NCI-H2081 (cell line): ENCODE measurements at places on chromosomes 7 and 10.

GRCh38 chr7:142854372-142855113 is at the start of gene EPHB6:
Gene EPHB6, plus strand, starts transcription at chr7:142855076. Its CDS starts 8,152 bp downstream, at chr7:142863228.
- peak; percentile 72 for DNase-seq

DNA sequence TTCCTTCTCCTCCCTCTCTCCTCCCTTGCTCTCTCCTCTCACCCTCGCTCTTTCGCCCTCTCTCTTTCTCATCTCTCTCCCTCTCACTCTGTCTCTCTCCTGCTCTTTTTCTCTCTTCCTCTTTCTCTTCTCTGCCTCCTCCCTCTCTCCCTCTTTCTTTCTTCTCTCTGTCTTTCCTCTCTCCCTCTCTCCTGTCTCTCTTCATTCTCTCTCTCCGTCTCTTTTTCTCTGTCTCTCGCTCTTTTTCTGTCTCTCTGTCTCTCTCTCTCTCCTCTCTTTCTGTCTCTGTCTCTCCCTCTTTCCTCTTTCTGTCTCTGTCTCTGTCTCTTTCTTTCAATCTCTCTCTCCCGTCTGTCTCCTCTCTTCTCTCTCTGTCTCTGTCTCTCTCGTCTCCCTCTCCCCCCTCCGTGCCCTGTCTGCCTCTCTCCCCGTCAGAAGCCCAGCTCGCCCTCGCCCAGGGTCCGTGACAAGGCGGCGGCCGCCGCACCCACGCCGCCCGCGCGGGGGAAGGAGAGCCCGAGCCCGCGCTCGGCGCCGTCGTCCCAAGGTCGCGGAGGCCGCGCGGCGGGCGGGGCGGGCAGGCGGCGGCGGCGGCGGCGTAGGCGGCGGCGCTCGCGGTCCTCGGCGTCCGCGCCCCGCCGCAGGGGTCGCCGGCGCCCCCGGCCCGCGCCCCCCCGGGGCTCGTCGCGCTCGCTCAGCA is 21.3 kb upstream of the HSPB1 start:
- no peak for DNase-seq

DNA sequence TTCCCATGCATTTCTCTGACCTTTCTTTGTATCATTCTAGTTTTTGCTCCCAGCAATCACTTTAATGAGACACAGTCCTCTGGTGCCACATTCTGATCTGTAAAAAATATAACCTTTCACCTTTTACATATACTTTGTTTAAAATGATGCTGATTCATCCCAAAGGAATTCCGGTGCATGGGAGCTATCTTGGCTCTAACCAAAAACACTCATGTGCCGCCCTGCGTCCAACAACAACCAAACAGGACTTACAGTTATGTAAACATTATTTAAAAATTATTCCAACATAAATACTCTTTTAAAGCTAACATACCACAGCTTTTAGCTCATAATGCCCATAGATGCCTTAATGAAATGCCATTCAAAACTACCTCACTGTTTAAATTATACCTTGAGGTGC is 7.7 kb upstream of the OPALIN start:
- no peak for DNase-seq

DNA sequence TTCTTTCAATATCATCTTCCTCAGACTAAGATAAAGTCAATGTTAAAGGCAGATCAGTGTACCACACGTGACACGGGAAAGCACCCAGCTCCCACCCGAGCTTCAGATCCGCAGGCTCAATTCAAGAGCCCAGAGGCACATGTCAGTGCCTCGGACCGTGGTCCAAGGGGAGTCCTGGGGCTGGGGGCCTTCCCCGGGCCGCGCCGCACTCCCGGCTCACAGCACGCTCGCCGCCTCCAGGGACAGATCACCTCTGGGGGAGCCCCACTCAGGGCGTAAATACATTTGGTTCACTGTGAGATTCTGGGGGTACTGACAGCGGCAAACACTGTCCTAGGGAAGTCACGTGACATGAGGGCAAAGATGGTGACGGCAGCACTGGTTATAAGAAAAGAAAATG is 10.8 kb downstream of the BNIP3 start:
- DNase-seq, result no peak

GRCh38 chr10:120701381-120701780 is 149.8 kb upstream of the WDR11 start:
- DNase-seq, result no peak

DNA sequence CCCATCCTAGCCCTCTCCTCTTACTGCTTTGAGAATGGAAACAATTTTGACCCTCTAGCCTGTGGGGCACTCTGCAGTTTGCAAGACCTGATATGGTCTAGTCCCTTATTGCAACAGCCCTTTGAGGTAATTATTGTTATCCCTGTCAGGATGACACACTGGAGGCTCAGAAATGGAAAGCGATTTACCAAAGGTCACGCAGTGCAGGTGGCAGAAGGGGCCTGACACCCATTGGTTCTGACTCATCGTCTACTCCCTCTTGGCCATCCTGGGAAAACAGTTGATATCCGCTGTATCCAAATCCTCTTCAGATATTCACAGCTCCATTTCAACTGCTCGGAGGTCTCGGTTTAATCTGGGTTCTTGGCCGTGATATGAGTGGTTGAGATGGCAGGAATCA is 44.7 kb upstream of the AQP1 start:
- DNase-seq, result no peak

GRCh38 chr7:66429498-66430163 is 199.1 kb upstream of the KCTD7 start:
- DNase-seq, result no peak

DNA sequence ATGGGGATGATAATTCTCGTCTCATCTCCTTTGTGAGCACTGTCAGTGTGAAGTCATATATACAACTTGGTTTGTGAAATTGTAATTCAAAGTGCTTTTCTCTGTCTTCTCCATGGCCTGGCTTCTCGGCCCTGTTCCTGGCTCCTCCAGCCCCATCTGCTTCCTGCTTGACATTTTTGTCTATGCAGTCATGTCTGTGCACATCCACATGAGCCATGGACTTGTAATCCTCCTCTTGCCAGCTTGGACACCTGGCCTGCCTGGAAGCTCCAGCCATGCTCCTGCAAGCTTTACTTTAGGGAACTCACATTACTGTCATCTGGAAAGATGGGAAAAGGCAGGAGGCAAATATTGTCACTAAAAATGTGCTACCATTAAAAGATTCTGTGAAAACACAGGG is 576.0 kb upstream of the DPP6 start:
- no peak for DNase-seq

DNA sequence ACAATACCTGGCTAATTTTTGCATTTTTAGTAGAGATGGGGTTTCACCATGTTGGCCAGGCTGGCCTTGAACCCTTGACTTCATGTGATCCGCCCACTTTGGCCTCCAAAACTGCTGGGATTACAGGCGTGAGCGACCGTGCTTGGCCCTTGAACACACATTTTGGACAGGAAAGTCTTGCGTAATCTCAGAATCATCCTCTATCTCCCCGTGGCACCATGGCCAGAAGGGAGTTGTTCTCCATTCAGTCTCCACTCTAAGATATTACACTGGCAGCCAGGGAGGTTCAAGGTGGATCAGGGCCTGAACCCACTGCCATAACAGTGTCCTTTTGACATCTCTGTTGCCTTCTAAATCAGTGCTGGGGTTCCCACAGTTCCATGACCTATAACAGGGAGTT is 29.2 kb upstream of the GALNTL5 start:
- no peak for DNase-seq

DNA sequence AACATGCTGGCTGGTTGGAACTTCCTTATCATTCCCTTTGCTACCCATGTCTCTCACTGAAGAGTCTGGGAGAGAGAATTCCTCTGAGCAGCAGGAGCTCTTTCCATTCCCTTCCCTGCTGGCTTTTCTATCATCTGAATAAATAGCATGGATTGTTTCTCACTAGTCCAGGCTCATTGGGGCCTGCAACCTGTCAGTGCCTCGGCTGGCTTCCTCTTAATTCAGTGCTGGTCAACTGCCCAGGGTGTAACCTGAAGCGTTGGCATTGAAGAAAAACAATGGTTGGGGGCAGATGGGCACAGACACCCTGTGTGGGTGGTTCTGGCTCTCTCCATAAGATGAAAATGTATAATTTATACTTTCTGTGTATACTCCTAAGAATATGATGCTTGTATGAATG is 155.6 kb downstream of the ANLN start:
- no peak for DNase-seq

GRCh38 chr10:128150561-128150960 is 24.3 kb upstream of the MKI67 start:
- no peak for DNase-seq

DNA sequence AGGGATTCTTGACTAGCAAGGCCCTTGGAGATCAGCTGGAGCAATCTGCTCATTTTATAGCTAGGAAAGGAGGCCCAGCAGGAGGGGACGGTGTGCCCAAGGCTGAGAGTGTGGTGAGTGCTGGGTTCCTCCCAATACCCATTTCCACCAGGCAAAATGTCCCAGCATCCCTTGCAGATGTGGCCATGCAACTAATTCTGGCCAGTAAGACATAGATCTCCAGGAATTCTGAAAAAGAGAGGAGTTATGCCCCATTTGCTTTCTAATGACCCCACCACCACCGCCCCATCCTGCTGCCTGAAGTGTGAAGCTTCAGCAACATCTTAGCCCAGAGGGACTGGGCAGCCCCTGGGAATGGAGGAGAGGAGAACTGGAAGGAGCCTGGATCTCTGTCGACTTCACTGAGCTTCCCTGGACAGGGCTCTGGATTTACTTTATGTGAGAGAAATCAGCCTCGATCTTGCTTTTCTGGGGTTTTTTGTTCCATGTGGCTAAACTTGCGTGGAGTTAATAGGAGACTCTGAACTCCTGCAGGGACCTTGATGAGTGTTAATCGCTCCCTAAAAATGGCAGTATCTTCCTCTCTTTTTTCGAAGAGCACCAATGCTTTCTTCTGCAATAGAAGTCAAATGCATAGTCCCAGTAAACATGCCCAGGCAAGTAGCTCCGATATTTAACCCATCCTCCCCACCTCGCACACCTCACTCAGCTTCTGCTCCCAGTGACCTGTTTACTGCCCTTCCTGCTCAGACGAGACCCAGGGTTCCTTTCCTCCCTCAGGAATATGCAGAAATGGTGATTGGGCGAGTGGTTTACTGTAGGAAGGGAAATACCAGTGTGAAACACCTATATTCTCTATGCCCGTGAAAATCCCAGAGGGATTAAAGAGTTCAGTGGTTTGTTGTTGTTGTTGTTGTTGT is 127.5 kb upstream of the GPR26 start:
- DNase-seq, result no peak

DNA sequence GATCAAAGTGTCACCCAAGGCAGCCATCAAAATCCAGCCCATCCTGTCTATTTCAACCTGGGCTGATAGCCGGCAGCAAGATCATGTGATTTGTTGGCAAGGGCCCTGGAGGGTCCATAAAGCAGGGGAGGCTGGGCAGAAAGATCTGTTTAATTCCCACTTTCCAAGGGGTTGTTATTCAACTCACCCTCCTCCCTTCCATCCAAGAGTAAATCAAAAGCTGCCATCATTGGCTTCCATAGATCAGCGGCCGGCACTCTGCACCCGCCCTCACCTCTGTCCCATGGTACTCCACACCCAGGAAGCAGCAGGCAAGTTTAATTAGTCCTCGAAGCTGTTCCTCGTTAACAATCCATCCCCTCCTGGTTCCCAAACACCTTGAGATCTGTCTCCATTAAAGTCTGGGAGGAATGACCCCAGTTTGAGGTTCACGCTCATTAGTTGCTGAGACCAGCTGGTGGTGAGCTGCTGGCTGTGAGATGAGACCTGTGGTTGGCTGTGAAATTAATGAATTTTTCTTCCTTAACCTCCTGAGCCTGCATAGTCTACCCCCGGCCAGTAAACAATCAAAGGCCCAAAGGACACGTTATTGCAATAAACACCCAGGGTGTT is 120.6 kb upstream of the CHST15 start:
- no peak for DNase-seq

DNA sequence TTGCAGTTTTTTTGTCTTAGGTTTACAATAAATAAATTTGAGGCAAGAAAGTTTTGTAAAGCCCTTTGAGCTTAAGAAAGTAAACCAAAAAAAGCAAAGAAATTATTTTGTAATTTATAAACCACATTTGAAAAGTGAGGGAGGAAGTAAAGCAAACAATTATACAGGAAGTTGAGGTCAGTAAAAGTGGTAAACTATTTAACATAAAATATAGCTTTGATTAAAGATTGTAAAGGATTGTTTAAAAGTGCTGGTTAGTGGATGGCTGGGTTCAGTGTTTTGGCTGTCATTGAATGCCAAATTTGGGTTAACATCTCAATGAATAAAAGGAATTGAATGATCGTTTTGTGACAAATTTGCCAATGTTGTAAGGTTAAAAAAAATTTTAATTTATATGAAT is 9.9 kb downstream of the SOSTDC1 start:
- DNase-seq, result no peak

- no peak for DNase-seq
Observed at GRCh38 chr10:69934768-69935167, 117.9 kb upstream of the MACROH2A2 start.

DNA sequence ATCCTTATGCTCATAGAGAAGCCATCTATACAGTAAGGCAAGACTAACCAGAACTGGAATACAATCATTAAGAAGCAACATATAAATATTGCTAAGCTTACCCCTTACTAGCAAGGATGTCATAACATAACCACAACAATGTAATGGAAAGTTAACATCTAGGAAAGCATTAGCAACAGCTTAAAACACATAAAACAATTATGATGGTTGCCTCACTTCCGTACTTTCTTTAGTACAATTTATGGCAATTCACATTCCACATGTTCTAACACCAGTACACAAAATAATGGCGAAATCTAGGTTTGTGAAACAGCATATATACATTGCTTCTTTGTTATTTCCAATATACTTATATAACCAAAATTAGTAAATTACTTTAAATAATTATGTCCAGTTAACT is 195.0 kb downstream of the AHR start:
- DNase-seq, result no peak

GRCh38 chr10:69742928-69743602 is 58.6 kb upstream of the COL13A1 start:
- peak; percentile 0 for DNase-seq

DNA sequence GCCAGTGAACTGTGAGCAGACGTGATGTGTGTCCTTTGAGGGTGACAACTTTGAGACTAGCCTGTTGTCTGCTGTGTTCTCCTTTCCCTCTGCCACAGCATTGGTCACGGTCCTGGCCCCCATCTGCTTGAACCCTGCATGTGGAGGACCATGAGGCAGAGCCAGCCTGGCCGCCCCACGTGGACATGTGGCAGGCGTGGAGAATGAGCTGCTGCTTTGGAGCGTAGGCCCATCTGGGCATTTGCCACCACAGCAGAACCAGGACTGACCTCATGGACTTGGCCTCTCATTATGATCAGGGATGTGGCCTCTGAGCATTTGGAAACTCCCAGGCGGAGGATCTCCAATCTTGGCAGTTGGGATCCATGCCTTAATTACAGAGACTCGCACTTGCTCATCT is 448.5 kb downstream of the TCERG1L start:
- DNase-seq, result no peak

- no peak for DNase-seq
Observed at GRCh38 chr10:97600616-97601015, 11.1 kb downstream of the C10orf62 start.

DNA sequence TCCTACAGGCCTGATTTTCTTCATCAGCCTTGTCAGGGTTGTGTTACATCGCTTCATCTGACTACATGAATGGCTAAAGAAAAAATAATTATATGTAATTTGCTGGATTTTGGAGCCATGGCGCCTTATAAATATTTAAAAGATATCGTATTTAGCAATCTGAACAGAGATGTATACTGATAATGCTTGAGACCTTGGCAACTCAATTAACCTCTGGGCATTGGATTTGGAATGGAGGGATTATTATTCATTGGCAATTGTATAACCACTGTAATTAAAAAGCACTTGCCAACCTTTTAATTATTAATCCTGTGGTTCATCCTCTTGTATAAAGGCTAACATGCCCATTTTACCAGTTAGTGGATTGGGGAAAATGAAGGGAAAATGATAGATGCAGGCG is 745.1 kb downstream of the CNTNAP2 start:
- DNase-seq, result no peak
